ENCODE measurements at places on chromosomes 1 and 21.

- no peak for DNase-seq
Measured at GRCh38 chr1:65359888-65360287, 50.5 kb downstream of the DNAJC6 start.

DNA sequence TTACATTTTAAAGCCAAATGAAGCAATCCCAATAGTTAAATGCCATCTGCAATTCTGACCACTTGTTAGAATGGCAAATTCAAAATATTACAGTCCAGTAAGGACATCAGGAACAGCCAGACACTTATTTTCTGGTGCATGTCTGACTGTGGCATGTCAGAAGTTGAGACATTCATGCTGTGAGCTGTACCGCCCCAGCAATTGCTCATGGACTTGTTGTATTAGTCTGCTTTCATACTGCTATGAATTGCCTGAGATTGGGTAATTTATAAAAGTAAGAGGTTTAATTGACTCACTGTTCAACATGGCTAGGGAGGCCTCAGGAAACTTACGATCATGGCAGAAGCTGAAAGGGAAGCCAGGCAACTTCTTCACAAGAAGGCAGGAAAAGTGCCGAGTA is 19.1 kb downstream of the DDAH1 start:
- DNase-seq: no peak

DNA sequence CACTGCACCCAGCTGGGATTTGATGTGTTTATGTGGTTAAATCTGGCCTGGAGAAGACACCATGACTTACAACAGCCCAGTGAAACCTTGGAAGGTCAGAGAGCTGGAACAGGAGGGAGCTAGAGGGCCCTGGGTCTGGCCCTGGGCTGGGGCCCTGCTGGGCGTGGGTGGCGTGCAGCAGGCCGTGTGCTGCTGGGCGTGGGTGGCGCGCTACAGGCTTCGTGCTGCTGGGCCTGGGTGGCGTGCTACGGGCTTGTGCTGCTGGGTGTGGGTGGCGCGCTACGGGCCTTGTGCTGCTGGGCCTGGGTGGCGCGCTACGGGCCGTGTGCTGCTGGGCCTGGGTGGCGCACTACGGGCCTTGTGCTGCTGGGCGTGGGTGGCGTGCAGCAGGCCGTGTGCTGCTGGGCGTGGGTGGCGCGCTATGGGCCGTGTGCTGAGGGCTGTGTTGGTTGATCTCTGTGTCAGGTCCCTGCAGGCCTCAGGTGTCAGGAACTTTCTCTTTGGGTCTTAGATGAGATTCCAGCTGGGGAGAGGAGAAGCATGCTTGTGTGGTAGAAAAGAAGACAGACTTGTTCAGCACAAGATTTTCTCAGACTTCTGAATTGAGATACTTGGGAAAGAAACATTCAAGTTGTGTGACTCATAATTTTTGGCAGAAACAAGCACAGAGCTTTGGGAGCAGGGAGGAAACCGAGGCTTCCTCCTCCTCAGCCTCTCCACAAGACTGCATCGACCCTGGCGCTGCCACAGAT is 66.0 kb downstream of the COL18A1 start:
- DNase-seq: peak; percentile 62

- peak; percentile 55 for DNase-seq
Measured at GRCh38 chr1:35298464-35298863, 30.0 kb downstream of the ZMYM4 start.

DNA sequence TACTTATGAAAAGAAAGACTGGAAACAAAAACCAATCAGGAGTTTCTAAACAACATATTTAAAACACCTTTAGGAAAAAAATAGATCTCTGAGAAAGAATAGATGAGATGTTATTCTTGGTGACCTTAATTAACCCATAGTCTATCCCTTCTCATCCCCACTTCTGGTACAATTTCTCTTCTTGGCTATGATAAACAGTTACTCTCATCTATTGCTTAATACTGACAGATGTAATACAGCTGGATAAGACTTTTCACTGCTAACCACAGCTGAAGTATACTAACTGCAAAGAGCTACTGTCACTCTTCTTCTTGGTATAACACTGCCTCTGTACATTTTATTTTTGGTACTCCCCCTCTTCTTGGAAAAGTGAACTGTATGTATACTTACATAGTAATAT is 15.2 kb downstream of the EXTL2 start:
- DNase-seq: no peak

GRCh38 chr1:42767510-42768000 is 506 bp downstream of the C1orf50 start:
- DNase-seq: peak; percentile 26

- DNase-seq: no peak
Measured at GRCh38 chr1:172905452-172905851, 145.3 kb downstream of the TNFSF18 start.

GRCh38 chr1:110065841-110066240 is 4.6 kb downstream of the ALX3 start:
- no peak for DNase-seq

- no peak for DNase-seq
Measured at GRCh38 chr1:38892976-38893375, 11.6 kb upstream of the GJA9 start.

- no peak for DNase-seq
Measured at GRCh38 chr1:232249861-232250777, 379.8 kb downstream of the SIPA1L2 start.

DNA sequence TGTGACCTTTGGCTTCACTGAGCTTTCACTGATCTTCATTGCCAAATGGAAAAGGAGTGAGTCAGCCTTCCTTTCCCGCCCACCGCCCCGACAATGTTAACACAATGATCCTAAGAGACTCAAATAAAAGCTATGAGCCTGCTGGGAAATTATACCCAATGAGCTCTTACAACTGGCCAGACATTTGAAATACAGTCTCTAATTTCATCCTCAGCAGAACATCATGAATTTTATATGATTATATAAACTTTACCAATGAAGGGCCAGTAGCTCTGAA is 252.5 kb downstream of the SIPA1L2 start:
- peak; percentile 65 for DNase-seq

DNA sequence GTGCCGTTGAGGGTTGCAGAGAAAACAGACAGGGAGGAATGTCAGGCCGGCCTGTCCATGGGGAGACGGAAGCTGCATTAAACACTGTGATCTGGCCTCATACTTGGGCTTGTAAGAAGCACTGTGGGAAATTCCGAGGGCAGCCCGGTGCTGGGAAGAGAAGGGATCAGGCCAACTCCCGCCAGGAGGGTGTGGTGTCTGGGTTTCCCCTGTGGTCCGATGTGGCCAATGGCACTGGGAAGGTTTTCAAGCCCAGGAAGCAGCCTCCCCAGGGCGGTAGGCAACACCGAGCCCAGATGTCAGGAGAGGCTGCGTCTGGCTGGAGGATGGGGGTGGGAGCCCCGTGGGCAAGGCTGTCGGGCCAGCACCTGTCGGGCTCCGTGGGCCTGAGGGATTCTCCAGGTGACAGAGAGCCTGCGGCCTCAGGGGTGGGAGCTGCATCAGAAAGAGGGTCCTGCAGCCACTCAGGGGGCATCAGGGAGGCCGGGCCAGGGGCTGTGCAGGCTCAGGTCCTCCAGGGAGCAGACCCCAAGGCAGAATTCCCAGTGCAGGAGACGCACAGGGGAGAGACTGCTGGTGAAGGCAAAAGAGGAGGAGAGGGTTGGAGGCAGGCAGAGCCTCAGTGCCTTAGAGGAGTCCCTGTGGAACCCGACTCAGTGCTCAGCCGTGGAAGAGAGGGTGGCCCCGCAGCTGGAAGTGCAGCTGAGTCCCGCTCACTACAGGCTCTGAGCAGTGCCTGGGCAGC is 8.4 kb downstream of the UBASH3A start:
- DNase-seq: no peak

GRCh38 chr1:91804546-91805023 is 81.4 kb downstream of the TGFBR3 start:
- peak; percentile 98 for DNase-seq

DNA sequence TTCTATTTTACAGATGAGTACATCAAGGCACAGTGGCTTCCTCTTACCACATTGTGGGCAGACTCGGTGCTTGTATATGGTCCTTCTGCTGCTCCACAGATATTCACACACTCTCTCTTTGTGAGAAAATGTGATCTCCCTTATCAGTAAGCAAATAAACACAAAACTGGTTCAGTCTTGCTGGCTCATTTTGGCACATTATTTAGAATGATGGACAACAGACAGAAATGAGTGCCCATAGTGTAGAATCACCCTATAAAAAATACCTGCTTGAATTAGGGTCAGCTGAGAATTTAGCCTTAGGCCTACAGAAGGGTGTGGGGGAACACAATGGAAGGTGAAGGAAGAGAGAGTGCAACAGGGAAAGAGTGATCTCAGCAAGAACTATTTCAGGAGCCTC is 423.1 kb downstream of the HLX start:
- no peak for DNase-seq

- DNase-seq: no peak
Measured at GRCh38 chr1:47938520-47938919, 58.7 kb downstream of the TRABD2B start.

DNA sequence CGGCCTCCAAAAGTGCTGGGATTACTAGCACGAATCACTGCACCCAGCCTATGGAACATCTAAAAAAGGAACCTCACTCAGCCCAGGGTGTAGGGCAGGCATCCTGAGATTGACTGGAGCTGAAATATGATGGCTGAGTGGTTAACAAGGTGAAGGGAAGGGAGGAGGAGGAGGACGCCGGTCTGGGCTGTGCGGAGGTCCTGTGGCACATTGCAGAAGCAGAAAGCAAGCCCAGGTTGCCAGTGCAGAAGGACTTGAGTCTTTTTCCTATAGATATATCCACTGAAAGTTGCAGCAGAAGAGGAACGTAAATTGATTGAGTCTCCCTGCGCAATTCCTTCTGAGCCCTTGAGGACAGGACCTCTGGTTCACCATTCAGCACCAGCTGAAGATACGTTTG is 1.5 kb upstream of the KIF17 start:
- no peak for DNase-seq

GRCh38 chr1:215900684-215901083 is 333.6 kb downstream of the KCTD3 start:
- no peak for DNase-seq

GRCh38 chr1:165411396-165411795 is 33.5 kb downstream of the RXRG start:
- DNase-seq: no peak

DNA sequence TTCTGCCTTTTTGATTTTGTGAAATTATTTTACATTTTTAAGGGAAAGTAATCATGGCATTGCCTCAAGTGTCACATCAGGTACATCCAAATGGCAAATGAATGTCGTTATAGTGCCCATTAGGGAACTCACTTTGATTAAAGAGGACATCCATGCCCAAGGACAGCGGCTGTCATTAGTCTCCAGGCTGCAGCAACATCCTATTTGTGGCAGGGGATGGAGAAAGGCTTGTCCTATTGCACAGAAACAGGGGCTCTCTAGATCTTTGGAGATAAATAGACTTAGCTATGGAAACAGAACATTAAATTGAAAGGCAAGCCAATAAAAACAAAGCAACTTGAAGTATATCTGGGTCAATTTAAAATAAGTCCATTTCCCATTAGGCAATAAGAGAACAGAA is 439.3 kb downstream of the NEGR1 start:
- DNase-seq: no peak

DNA sequence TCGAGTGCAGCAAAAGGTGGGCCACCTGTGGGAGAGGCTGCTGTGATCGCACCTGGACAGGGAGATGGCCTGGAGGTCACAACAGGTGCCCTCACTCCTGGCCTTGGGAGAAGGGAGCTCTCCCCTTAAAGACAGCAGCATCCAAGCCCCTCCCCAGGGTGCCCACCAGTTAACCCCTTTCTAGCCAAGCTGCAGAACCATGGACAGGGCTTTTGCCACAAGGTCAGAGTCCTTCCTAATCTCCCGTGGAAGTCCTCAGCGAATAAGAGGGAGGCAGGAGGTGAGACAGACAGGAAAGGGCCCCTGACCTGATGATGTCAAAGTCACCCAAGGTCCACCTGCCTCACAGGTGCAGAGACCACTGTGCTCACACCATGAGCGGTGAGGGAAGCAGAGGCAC is 1.7 kb downstream of the CNTN2 start:
- no peak for DNase-seq

GRCh38 chr1:226575436-226575720 is 26.8 kb downstream of the STUM start:
- DNase-seq: no peak

GRCh38 chr1:221987860-221988520 is 246.1 kb upstream of the DUSP10 start:
- peak; percentile 72 for DNase-seq

DNA sequence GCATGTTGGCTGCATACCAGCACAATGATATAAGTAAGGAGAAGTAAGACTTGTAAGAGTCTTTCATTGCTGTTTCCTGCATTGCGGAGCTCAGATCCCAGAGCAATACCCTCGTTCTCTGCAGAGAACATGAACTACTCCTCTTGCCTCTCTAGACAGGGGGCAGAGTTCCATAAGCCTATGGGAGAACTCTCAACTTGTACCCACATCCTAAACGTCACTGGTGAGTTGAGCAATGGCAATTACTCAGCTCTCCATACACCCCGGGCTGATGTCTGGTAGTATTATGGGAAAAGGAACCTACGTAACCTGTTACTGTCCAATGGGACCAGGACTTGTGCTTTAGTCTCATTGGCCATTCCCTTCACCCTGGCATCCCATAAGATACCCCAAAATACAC is 27.3 kb upstream of the ZNF496 start:
- no peak for DNase-seq

GRCh38 chr1:77686796-77687518 is 4.5 kb upstream of the ZZZ3 start:
- no peak for DNase-seq

DNA sequence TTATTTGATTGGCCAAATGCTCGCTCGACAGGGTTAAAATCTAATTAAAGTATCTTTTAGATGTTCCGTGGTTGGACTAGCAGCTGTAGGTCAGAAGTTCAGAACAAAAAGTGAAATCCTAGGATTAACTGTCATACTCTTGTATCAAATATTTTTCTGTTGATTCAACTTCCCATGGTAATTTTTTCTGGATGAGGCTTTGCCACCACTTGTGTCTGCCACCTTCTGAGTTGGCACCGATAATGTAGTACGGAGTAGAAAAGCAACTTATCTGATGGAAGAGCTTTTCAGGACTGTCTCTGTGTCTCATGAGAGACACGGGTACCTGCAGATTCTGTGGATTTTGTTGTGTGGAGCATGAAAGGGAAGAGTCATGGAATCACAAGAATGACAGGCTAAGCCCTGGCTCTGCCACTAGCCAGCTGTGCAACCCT is 44.6 kb upstream of the CNN3 start:
- DNase-seq: no peak

- no peak for DNase-seq
Measured at GRCh38 chr1:156422602-156423091, 53.6 kb downstream of the RHBG start.

- DNase-seq: no peak
Measured at GRCh38 chr1:183892351-183892793, 87.5 kb downstream of the RGL1 start.

Measured in SW480 (cell line).